GM20000 (cell line): ENCODE measurements at places on chromosomes 5 and 9.

DNA sequence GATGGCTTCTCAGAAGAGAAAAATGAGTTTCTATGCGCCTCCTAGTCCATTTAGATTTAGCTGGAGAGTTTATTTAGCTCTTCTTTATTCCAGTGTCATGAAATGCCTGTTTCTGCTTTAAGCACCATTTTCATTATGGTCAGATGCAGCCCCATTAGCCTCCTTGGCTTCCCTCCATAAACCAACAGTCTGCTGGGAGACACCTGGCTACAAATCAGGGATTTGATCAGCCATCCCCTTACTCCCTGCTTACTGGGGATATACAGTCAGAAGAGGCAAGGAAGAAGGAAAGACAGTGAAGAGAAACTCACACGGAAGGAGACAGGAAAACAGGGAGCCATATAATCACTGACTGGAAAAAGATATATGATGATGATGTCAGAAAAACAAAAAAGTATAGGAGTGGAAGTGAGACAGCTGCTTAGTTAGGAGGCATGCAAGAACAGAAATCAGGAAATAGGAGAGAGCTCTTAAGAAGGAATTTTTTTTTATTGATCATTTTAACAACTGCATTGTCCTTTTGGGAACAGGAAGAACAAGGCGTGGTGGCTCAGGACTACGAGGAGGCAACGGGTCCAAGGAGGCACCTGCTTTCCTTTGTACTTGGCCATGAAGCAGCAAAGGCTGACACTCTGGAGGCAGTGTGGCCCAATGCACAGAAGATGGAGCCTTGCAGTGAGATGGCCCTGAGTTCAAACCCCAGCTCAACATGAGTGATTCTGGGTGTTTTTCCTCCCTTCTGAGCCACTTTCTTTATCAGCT lies 56.1 kb downstream of the MED27 start:
- DNase-seq = no peak

DNA sequence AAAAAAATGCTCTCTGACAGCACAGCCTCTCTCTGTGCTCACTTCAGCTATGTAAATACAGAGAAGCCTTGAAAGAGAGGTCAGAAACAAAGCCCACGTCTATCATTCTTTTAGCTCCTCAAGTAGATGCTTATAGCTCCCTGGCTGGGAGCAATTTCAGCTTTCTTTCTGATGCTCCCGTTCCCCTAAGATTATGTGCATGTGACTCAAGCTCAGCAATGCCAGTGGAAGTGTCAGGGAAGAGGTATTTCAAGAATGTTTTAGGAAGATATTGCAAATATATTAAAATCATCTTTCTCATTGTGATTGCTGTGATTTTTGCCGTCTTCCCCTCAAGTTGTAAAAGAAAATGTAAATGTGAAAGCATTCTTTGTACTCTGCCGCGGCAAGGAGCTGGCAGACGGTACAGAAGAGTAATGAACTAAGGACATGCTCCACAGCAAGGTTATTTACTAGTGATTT lies 1353.7 kb upstream of the ACO1 start:
- DNase-seq = no peak

DNA sequence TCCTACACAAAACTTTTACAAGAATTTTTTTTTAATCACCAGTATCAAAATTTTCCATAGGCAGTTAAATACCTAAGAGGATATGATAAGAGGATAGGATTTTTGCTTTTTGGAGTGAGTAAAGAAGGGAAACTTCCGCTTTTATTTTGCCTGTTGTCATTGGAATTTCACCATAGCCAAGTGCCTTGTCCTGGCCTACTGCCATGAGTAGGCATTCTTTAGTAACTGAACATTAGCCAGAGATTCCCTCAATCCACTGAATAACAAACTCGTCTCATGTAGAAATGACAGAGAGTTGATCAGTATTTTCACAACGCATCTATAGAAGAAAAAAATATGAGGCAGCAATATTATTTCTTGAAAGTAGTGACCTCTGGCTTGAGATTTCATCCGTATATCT lies 289.6 kb upstream of the ADAMTSL1 start:
- no peak for DNase-seq

DNA sequence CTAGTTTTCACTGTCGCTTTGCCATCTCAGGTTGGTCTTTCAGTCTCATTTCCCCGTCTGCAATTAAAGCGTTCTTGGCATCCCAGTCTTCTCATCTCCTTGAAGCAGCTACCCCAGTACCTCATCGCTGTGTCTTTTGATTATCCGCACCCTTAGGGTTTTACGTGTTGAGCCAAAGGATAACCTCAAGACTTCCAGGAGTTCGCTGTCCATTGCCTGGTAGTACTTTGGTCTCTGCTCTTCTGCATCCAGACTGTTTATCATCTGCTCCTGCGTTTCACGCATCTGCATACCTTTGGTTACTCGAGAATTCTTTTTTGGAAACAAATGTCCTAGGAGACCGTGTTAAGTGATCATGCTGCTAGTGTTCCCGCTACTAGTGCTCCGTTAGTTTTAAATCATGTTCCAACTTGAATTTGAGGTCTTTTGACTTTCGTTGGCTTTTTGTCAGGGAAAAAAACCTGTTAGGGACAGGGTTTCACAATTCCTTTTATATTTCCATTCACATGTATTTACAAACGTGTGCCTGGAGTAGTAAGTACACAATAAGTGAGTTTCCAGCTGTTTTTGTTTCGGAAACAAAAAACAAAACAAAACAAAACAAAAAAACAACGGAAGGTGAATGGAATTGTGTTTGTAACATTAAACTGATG lies 888 bp downstream of the RABGAP1 start:
- peak; percentile 10 for DNase-seq

DNA sequence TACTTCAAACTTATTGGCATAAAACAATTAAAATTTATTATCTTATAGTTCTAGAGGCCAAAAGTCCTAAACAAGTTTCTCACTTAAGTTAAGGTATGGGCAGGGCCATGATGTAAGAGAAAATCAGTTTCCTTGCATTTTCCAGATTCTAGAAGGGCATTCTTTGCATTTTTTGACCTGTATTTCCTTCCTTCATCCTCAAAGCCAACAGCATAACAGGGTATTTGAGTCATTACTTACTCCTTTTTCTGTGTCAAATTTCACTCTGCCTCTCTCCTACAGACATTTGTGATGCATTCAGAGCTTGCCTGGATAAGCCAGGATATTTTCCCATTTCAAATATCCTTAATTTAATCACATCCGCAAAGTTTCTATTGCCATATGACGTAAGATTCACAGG lies 1499.0 kb downstream of the EFNA5 start:
- DNase-seq = no peak

GRCh38 chr5:158392753-158393152 lies 533.8 kb upstream of the CLINT1 start:
- no peak for DNase-seq

DNA sequence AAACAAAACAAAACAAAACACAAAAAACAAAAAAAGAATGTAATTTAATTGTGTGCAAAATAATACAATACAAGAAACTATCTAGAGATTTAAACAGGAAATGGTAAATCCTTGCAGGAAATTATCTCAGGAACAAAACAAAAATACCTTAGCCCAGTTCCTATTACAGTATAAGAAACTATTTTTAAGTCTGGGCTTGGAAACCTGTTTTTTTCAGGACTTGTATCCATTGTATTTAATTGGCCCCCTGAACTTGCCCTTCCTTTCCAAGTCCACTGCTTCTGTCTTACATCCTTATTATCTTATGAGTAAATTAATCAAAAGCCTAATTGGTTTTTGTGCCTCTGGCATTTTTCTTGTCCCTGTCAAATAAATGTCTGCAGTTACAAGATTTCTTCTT lies 48.5 kb downstream of the ST8SIA4 start:
- DNase-seq = no peak

DNA sequence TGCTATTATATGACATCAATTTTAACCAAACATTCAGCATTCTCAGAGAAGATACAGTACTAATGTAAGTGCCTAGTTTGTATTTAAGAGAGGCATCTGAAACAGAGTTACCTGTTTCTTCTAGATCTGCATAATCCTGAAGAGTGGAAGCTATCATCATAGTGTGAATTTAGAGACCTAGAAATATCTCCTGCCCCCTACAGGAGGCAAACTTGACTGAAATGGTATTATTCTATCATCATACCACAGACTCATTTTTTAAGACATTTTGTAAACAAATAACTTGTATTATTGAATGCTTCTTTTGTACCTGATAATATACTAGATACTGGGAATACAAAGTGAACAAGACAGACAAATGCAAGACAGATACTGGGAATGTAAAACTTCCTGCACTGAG lies 216.8 kb upstream of the RPS23 start:
- no peak for DNase-seq

GRCh38 chr9:114117996-114118830 lies 19.1 kb upstream of the KIF12 start:
- no peak for DNase-seq

DNA sequence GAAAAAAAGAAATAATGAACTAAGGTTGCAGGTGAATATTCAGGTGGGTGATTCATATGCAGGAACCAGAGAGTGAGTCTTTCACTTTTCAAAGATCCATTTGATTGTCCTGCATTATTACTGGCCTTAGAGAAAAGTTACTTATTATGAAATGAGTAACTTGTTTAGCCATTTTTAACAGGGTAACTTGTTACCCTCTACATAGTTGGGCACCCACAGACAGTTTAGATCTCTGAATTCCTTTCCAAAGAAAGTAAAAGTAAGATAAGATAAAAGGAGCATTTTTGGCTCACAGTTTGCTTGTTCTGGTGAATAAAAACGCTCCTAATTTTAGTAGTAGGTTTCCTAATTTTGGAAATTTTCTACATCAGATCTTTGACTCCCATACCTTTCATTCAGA lies 54.1 kb upstream of the DAB2 start:
- no peak for DNase-seq

GRCh38 chr5:138372225-138372624 lies 19.7 kb downstream of the KDM3B start:
- peak; percentile 34 for DNase-seq

DNA sequence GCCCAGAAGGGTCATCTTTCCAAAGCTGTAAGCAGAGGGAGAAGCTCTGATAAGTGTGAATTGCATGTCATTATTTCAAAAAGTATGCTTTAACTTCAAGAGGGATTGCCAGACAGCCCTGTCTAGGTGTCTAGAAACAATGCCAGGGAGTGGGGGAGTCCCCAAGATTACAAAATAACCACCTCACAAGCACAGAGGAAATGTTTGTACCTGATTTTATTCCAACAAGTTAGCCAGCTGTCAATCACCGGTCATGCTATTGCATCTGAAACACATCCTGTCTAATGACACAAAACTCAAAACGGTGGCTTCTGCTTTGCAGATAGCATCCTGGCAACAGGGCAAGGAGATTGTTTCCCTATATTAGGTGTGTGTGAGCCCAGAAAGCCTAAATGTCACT lies 154.2 kb upstream of the WWC1 start:
- no peak for DNase-seq

DNA sequence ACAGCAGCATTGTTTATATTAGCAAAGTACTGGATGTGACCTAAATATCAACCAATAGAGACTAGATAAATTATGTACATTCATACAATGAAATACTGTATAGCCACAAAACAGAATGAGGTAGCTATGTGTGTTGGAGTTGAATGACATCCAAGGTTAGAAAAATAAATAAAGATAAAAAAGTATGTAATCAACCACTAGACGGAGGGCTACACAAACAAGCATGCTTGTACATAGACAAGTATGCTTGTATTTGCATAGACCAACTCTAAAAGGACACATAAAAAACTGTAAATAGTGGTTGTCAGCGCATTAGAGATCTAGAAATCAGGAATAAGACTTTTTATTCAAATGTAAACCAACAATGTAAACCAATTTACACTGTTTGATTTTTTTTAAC lies 3.0 kb downstream of the FEM1C start:
- no peak for DNase-seq

- peak; percentile 42 for DNase-seq
Measured at GRCh38 chr9:6605202-6605601, 40.3 kb downstream of the GLDC start.

GRCh38 chr9:70488793-70489105 lies 74.3 kb upstream of the KLF9 start:
- no peak for DNase-seq

GRCh38 chr5:107104040-107104995 lies 566.4 kb downstream of the EFNA5 start:
- DNase-seq = no peak

DNA sequence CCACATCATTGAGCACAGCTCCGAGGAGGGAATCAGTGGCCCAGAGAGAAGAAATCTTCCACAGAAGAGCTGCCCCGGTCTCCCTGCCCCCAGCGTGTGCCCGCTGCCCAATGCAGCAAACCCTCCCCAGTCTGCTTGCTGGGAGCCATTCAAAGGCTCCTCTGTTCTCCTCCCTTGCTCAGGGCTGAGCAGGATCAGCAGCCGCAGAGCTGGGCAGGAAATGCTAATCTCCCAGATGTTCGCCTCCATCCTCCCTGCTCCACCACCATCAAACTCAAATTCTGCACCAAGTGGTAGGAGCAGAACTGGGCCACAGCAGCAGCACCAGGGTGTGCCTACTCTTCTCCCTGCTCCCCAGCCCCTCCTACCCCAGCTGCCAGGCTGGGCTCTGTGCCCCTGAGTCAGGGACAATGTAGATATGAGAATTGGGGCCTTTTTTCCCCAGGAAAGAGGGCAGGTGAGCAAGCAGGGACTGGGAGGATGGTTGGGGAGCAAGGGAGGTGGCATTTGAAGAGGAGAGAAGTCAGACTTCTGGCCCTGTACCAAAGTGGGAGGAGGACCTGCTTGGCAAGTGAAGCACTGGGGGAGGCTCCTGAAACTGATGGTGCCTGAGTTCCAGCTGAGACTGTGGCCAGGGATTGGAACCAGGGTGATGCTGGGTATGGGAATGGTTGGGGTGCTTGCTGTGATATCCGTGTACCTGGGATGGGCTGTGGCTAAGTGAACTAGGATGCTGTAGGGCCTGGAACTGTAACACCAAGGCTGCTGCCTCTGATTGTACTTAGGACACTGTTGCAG lies 1.9 kb upstream of the PCDH1 start:
- no peak for DNase-seq

DNA sequence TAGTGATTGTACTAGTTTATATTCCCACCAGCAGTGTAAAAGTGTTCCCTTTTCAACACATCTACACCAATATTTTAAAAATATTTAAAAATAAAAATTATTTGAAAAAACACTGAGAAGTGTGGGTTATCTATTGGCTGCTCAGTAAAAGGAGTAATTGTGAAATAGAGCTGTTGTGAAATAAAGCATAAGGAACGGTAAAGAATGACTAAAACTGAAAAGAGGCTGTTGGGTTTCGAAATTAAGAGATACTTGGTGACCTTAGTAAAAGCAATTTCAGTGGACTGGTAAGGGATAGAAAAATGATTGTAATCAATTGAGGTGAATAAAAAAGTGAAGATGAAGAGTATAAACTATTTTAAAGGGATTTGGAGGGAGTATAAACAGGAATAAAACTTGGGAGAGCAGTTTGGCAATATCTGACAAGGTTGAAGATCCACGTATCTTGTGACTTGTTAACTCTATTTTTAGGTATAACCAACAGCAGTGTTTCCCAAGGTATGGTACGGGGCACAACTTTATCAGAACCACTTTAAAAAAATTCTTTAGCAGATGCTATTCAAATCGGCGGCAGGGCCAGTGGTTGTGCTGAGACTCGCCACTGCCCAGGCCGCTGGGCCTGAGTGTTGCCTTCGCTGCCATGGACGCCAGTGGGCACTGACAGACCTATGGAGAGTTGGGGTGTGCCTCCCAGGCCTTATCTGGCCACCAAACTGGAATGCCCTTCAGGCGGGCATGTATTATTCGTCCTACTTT lies 63.3 kb downstream of the TMEM38B start:
- no peak for DNase-seq

GRCh38 chr9:20579524-20580314 lies 42.6 kb downstream of the MLLT3 start:
- no peak for DNase-seq
